NCI-H1417 treated with DMSO at 0.1 percent for 48 hours (cell line): ENCODE measurements at places on chromosomes 7 and 10.

DNA sequence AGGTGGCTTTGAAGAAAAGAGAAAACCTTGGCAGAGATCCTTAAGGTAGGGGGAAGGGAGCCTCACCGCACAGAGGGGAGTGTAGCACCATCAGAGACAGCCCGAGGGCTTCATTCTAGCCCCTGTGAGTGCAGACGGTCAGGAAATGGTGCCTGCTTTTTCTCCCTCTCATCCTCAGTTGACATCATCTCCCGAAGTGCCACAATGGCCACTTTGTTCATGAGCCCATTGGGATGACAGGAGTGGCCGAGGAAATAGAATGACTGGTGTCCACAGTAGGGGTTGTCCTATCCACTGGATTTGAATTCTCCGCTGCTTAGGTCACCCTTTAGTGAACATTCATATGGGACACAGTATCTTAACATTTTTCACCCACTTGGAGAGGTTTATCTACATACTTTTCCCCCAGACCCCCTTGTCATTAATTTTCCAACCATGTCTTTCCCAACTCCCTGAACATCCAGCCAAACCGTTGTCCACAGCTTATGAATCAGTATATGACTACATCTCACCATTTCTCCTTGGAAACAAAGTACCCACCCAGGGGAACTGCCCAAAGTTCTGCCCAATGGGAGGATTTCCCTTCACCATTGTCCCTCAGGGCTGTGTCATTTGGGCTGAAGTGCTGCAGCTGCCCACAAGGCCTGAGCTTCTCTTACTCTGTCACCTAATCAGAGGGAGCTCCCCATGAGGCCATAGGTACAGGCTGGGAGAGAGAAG is 108.8 kb downstream of the ADCY1 start:
- no peak for DNase-seq

DNA sequence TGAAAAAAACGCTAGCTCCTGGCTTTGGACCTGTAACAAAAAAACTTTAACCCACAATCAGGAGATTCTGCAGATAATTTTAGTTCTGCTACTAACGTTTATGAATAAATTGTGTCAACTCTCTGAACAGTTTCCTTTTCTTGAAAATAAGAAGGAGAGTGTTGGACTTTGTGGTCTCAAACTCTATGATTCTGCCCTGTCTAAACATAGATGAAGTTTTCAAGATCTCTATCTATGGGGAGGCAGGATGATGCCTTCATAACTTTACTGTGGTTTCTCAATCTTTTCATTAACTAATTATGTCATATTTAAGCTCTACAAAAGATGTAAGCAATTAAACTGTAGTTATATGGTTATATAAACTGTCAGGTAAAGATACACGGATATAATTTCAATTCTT is 162.0 kb downstream of the REEP3 start:
- DNase-seq, result no peak

DNA sequence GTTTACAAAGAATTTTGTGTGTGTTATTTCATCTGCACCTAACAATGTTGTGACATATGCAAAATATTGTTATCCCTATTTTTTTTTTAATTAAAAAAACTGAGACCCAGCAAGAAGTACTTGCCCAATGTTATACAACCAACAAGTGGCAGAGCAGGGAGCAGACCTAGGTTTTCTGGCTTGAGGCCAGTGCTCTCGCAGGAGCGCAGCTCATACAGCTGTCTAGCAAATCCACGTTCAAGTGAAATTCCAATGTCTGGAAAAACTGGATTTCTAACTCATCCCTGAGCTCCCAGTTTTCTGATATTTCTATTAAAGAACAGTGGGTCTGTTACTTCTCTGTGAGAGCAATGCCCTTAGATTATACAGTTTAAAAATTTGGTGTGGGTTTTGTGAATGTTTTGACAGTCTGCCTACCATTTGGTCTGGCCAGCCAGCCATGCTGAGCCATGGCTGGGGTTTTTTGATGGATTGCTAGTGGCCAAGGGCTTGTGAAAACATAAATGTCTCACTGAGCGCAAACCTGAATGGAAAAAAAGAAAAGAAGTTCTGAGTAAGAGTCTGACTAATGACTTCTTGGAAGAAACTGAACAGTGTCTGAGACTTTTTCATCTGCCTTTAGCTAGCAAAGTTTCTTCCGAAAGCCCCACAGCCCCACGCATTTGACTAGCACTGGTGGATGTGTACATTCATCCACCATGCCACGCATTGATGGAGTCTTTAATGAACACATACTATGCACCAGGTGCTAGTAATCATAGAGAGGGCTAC is 15.4 kb upstream of the PRF1 start:
- DNase-seq, result no peak

DNA sequence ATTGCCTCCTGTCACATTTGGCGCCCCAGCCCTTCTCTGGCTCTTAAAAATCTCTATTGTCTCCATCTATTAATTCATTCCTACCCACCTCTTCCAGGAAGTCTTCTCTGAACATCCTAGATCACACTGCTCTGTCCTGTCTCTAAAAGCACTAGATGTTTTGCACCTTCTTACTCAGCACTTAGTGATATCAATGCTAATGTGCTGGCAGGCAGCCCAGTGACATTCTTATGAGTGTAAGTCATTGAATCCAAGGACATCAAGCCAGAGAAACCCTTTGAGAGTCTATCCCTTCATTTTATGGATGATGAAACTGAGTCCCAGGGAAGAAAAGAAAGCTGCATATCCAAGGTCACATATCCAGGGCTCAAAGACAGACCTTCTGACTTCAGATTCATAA is 48.3 kb upstream of the PAX2 start:
- DNase-seq, result no peak

DNA sequence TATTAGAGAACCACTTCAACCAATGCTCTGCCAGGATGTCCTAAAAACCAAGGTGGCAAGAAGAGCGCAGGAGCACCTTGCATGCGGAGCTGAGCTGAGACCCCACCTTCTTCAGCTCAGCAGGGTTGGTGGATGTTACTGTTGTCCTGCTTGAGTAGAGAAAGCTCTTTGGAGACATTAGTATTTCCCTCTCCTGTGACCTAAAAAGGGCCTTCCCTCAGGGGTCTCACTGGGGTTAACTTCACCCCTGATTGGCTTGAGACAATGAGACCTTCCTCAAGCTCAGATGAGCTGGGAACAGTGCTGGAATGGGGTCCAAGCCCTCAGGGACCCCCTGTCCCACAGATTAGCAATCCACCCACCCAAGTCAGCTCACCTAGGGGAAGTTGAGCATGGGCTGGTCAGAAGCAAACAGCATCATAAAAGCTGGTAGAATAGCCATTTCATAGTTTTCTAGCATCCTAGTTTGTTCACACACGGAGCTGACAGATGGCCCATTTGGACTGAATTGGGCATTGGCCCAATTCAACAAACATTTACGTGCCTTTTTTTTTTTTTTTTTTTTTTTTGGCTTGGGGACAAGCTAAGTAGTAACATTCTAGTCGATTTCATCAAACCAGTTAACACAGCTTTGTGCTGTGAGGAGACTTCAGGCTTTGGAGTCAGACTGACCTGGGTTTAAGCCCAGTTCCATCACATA is 100.6 kb upstream of the HABP2 start:
- DNase-seq, result no peak

DNA sequence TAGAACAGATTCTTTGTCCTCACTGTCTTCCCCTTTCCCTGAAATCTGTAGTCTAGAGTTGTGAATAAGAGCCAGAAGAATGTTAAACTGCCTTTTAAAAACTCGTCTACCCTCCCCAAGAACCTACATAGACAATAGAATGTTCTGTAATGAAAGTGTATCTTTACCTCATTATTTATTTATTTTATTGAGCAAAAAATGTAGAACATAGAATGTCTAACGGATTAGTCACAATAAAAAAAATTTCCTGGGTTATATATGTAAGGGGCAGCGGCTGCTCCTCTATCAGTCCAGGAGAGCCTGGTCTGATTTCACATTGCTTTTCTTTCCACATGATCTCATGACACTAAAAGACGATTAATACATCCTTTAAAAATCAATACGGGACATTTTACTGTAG is 135.7 kb downstream of the SDK1 start:
- no peak for DNase-seq

DNA sequence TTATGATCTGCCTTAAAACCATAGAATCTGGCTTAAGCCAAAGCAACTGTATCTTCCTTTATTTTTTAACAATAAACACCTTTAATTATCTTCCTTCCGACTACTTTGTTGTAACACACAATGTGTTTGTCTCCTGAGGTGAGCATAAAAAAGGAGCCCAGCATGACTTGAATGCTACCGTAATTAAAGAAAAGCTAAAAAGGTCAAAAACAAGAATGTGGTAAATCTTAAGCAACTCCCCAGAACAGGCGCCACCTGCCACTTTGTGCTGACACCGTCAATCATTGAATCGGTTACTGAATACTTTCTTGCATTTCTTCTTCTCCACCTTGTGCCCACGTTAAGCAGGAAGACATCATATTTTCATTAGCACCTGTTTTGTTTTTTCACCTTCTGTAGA is 569.9 kb upstream of the C7orf33 start:
- DNase-seq, result no peak

- no peak for DNase-seq
Measured at GRCh38 chr7:12643001-12643643, 44.3 kb upstream of the ARL4A start.

GRCh38 chr7:47218378-47219176 is 363.3 kb downstream of the TNS3 start:
- no peak for DNase-seq

DNA sequence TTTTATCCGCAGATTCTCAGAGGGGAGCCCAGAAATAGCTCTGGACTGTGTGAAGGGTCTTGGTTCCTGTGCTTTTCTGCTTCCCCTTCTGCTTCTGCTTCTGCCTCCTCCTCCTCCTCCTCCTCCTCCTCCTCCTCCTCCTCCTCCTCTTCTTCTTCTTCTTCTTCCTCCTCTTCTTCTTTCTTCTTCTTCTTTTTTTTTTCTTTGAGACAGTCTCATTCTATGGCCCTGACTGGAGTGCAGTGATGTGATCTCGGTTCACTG is 11.6 kb downstream of the PDZD7 start:
- no peak for DNase-seq

- DNase-seq, result no peak
Measured at GRCh38 chr7:14740606-14741005, 161.9 kb downstream of the DGKB start.

GRCh38 chr10:48454302-48455054 is 148.0 kb downstream of the MAPK8 start:
- no peak for DNase-seq

GRCh38 chr10:88466786-88467185 is 116.3 kb downstream of the RNLS start:
- DNase-seq, result no peak

GRCh38 chr7:1434165-1434718 is 25.0 kb downstream of the MICALL2 start:
- no peak for DNase-seq

GRCh38 chr10:130809181-130809580 is 502.3 kb downstream of the TCERG1L start:
- no peak for DNase-seq

- DNase-seq, result no peak
Measured at GRCh38 chr10:104387130-104387888, 33.7 kb downstream of the CFAP58 start.

DNA sequence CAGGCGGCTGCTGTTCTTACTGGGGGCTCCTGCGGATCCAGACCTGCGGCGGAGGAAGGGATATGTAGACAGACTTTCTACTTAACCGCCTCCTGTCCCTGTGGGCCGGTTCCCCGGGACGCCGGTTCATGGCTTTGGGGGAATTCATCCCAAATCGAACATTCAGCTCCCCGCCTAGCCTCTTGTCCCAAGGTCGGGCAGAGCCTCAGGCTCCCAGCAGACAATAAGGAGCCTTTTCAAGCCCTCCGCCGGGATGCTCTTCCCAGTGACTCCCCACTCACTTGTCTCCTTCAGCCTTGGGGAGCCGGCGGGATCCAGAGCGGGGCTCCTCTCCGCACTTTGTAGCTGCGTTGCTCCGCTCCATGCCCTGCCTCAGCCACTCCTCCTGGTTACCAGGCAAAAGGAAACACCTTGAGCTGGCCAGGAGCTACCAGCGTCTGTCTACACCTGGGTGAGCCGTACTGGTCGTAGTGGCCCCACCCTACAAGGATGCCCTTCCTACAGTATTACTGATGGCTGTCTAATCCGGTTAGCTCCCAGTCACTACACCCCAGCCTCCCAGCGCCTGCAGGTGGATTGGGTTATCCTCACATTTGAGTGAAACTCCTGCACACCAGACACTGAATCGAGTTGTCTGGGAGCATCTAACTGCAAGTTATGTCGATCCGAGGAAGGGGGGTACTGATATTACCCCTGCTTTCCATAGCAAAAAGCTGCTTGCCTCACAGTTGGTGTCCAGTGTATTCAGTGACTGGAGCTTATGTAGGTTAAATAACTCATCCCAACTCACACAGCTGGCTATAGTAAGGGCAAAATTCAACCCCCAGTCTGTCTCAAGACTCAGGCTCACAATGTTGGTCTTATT is at the start of gene C10orf95:
Gene C10orf95, minus strand, starts transcription at position 439 of the 865 bp plus-strand sequence. CDS start 450 bp downstream, outside the sequence.
- no peak for DNase-seq

GRCh38 chr10:33749067-33749735 is 414.7 kb upstream of the NRP1 start:
- DNase-seq, result no peak

GRCh38 chr10:121217331-121217730 is 366.2 kb downstream of the WDR11 start:
- DNase-seq, result no peak

GRCh38 chr10:113585949-113586348 is 33.1 kb downstream of the HABP2 start:
- no peak for DNase-seq

- DNase-seq, result no peak
Measured at GRCh38 chr7:102320601-102321350, 34.1 kb downstream of the SH2B2 start.

GRCh38 chr10:83122336-83122735 is 1017.0 kb upstream of the GHITM start:
- DNase-seq, result no peak

- DNase-seq, result no peak
Measured at GRCh38 chr10:116154651-116155050, 118.4 kb downstream of the GFRA1 start.

DNA sequence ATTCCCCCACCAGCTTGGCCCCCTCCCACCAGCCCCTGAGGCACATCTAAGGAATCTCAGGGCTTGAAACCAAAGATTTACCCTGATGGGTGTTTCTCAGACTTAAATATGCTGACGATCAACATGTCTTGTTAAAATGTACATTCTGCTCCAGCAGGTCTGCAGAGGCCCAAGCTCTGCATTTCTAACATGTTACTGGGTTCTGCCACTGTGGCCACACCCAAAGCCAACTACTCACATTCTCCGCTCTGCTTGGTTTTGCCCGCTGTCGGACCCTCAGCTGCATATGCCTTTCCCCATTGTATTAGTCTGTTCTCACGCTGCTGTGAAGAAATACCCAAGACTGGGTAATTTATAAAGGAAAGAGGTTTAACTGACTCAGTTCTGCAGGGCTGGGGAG is 8.9 kb downstream of the PIP4K2A start:
- no peak for DNase-seq

- DNase-seq, result no peak
Measured at GRCh38 chr10:78207216-78207615, 173.6 kb downstream of the RPS24 start.

DNA sequence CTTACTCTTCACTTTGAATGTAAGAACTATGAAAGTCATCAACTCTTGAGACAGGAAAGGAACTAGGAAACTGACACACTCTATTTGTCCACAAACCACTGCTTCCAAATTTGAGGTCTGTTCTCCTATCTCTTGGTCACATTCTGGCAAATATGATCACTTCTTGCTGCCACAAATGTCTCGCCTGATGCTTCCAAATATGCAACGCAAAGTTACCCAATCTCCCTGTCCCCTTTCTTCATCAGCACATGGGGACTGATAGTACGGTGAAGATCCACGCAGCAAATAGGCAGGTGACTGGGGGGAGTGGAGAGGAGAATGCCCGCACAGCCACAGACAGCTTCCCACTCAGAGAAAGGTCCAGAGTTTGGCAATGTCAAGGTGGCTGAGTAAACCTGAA is 92.6 kb upstream of the TCF7L2 start:
- no peak for DNase-seq

GRCh38 chr10:33201056-33201780 is 133.2 kb downstream of the NRP1 start:
- DNase-seq, result no peak
